ENCODE measurements at places on chromosomes 7 and 10. TPM values are rescaled to one million over a fixed set of nuclear protein-coding genes. Genes with fewer than 3 reads are reported as not detected.

- no peaks in the 10 kb centered on the region for H3K4me1 ChIP-seq
- H3K27ac ChIP-seq, result no peak overlapping the region
- H3K27me3 ChIP-seq, result no peaks in the 10 kb centered on the region
Observed at GRCh38 chr10:117418121-117418520, 42.9 kb upstream of the PDZD8 start.

DNA sequence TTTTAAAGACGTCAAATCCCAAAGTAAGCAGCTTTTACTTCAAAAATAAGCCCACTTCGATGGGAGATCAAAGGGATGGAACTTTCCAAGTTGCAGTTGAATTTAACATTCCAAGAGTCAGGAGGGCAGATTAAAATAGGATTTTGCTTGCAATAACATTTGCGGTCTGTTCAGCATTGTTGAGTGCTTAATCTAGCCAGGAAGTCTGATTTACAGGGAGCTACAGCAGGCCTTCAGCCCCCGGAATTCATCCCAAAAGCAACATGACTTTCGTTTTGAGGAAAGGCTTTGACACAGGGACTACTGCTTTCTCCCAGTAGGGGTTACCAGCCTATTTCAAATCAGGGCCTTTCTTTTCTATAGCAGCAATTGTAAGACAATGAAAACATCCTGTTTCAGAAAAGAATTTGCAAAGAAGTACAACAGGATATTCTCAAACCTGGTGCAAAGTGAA is 279.6 kb upstream of the PITRM1 start:
- H3K4me1 ChIP-seq, result peaks cover 17% of the 10 kb centered on the region
- peak overlapping the region; percentile 83 for H3K27ac ChIP-seq
- peak; percentile 78 for DNase-seq
- no peaks in the 10 kb centered on the region for H3K36me3 ChIP-seq
- H3K4me3 ChIP-seq, result no peak overlapping the region

GRCh38 chr7:51295440-51296245 is 21.0 kb downstream of the COBL start:
- DNase-seq, result no peak
- H3K4me1 ChIP-seq, result peaks cover 8% of the 10 kb centered on the region
- no peaks in the 10 kb centered on the region for H3K27me3 ChIP-seq
- H3K4me3 ChIP-seq, result no peak overlapping the region

The GARIN1A gene
- 0.53 TPM for total RNA-seq

DNA sequence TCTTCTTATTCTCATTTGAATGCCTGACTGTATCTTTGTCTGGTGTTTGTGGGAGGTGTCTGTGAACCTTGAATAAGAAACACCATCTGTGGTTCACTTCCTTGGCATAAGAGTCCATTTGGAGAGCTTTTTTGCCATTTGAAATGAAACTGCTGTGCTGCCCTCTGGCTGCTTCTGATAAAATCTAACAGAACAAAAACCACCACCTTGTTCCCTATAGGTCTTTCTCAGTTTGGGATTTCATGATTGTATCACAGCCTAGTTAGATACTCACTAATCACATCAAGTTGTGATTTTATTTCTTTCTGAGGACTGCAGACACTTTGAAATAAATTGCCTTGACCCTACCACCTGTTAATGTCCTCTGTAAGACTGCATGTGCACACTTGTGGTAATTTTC is 102.7 kb upstream of the FAM13C start:
- no peaks in the 10 kb centered on the region for H3K4me1 ChIP-seq
- H3K4me3 ChIP-seq, result no peak overlapping the region
- H3K27ac ChIP-seq, result no peak overlapping the region
- DNase-seq, result peak; percentile 42
- H3K27me3 ChIP-seq, result no peaks in the 10 kb centered on the region

DNA sequence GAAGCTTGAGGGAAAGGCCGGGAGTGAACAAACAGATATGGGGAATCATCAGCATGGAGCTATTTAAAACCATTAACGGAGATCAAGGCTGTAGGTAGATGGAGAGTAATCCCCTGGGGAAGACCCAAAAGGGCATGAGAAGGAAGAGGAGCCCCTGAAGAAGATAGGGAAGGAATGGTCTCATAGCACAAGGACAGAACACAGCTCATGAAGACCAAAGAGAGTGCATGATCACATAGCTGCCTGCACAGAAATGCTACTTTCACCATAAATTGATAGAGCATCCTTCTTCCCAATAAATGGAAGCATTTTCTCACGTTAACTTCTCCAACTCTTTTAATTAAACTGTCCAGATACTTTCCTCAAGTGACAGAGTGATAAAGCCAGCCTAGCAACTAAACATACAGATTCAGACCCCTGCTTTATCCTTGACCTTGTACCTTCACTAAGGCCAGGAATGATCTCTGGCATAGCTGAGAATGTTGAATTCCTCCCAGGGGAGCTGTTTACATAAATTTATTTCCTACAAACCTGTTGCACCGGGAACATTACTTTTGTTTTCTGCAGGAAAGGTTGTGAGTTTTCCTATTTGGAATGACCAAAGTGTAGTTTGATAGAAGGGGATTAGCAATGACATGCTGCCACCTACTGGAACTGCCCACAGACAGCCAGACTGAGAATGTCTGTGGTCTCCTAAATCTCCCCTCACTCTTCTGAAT is 110.8 kb upstream of the LRGUK start:
- H3K27ac ChIP-seq, result no peak overlapping the region
- H3K27me3 ChIP-seq, result no peaks in the 10 kb centered on the region
- H3K4me1 ChIP-seq, result no peaks in the 10 kb centered on the region
- no peak overlapping the region for H3K4me3 ChIP-seq

The SUN3 gene
- total RNA-seq, result not detected

DNA sequence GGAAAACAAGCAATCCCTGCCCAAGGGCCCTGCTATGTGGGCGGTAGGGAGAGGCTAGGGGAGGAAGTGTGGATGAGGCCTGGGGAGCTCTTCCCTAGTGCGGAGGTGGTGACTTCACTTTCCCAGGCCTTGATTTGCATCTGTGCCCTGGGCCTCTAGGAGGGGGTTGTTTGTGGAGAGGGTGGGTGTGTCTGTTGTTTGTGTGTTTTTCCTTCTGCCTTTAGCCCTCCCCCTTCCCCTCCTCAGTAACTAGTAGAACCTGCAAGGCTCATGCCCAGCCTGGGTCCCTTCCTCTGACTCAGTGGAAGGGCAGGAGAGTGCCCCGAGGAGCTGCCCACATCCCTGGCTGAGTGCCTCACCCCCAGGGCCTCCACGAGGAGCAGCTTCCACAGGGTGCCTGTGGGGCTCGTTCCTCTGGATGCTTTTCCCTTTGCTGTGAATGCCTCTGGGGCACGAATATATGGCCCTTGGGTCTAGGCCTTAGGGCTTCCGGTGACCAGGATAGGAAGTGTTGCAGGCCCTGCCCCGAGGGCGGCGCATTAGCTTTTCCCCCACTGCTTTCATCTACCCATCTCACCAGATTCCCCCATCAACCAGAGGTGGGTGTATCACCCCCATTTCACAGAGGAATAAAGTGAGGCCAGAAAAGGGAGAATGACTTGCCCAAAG is 89.4 kb upstream of the DUSP5 start:
- no peak overlapping the region for H3K4me3 ChIP-seq
- no peaks in the 10 kb centered on the region for H3K36me3 ChIP-seq
- DNase-seq, result no peak

GRCh38 chr7:102287981-102288278 is 1.3 kb downstream of the SH2B2 start:
- DNase-seq, result no peak
- H3K36me3 ChIP-seq, result no peaks in the 10 kb centered on the region
- H3K4me3 ChIP-seq, result peak overlapping the region; percentile 79
- peaks cover 57% of the 10 kb centered on the region for H3K4me1 ChIP-seq

GRCh38 chr7:87369216-87369615 is 23.8 kb downstream of the CROT start:
- H3K27me3 ChIP-seq, result no peaks in the 10 kb centered on the region
- H3K36me3 ChIP-seq, result peaks cover 3% of the 10 kb centered on the region
- no peak for DNase-seq
- H3K4me3 ChIP-seq, result no peak overlapping the region
- H3K27ac ChIP-seq, result no peak overlapping the region

DNA sequence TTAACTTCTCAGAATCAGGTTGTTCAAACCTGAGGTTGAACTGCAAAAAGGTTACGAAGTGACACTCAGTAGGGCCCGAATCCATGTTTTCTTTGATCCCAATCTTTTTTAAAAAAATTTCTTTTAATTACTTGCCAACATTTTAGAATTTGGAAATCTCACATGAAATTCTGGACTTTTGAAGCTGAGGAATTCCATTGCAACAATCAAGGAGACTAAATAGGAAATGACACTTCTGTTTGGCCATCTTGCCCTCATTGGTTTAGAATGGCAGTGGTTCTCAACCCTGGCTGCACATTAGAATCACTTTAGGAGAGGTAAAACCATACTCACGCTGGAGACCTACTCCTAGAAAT is 471 bp upstream of the TOMM7 start:
- H3K36me3 ChIP-seq, result peaks cover 2% of the 10 kb centered on the region
- H3K4me1 ChIP-seq, result peaks cover 8% of the 10 kb centered on the region
- DNase-seq, result no peak
- H3K27ac ChIP-seq, result peak overlapping the region; percentile 59
- H3K27me3 ChIP-seq, result peaks cover 7% of the 10 kb centered on the region

- H3K36me3 ChIP-seq, result no peaks in the 10 kb centered on the region
- H3K27me3 ChIP-seq, result no peaks in the 10 kb centered on the region
- H3K4me3 ChIP-seq, result no peak overlapping the region
Observed at GRCh38 chr7:123208793-123209192, 9.0 kb upstream of the SLC13A1 start.

GRCh38 chr10:3046981-3047547 is 20.3 kb upstream of the PFKP start:
- no peak overlapping the region for H3K27ac ChIP-seq
- DNase-seq, result no peak
- peaks cover 19% of the 10 kb centered on the region for H3K4me1 ChIP-seq
- no peaks in the 10 kb centered on the region for H3K36me3 ChIP-seq

The MYPN gene
- 69.2 TPM for total RNA-seq

The ZNF365 gene
- 0.13 TPM for total RNA-seq

The RAB18 gene
- 75.6 TPM for total RNA-seq

The NEBL gene
- 3.2 TPM for total RNA-seq

DNA sequence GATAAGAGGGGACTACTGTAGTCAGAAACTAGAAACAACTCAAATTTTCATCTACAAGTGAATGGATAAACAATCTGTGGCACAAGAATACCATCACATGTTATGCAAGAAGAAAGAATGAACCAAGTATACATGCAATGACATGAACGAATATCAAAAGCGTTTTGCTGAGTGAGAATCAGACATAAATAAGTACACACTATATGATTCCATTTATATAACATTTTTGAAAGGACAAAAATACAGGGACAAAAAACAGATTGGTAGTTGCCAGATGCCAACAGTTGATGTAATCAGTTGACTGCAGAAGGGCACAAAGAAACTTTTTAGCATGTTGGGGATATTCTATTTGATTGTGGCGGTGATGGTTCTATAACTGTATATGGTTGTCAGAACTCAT is 33.6 kb downstream of the CTNNA3 start:
- DNase-seq, result no peak
- no peak overlapping the region for H3K4me3 ChIP-seq
- no peak overlapping the region for H3K27ac ChIP-seq
- H3K4me1 ChIP-seq, result no peaks in the 10 kb centered on the region

DNA sequence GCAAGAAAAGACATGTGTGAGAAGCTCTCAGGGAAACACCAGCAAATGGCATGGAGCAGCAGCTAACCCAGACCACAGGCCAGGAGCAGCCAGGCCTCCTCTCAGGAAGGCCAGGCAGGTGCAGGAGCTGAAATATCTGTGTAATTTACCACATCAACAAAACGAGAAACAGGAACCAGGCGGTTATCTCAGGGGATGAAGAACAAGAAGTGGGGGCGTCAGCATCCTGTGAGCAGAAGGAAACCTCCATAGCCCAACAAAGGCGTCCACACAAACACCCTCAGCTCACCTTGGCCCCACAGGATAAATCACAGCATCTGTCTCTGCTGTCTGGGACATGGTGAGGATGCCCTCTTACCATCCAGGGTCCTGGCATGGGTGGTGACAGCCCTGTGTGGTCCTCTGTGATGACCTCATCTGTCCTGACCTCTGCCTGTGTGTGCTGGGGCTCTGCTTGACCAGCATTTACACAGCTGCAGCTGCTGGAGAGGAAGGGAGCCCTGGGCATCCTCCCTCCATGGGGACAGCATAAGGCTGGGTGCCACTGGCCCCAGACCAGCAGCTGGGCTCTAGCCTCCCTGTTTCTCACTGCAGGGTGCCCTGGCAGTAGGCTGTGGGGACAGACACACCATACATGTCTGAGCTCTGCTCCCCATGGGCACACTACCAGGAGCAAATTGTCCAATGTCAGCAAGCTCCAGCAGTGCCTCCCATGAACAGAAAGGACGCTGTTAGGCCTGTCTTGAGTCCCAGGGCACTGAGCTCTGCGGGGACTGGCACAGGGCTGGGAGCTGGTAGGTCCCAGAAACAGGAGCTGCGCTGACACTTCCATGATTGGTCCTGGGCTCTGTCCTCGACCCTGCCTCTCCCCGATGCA is 34.6 kb downstream of the ANXA8 start:
- no peaks in the 10 kb centered on the region for H3K36me3 ChIP-seq
- no peak overlapping the region for H3K27ac ChIP-seq
- DNase-seq, result no peak
- peaks cover 31% of the 10 kb centered on the region for H3K4me1 ChIP-seq
- no peak overlapping the region for H3K4me3 ChIP-seq
- H3K27me3 ChIP-seq, result peaks cover 2% of the 10 kb centered on the region

The SLC29A4 gene
- 18.5 TPM for total RNA-seq

GRCh38 chr10:84047258-84048010 is 91.9 kb upstream of the GHITM start:
- no peak overlapping the region for H3K27ac ChIP-seq
- DNase-seq, result no peak
- no peaks in the 10 kb centered on the region for H3K36me3 ChIP-seq
- no peak overlapping the region for H3K4me3 ChIP-seq

The HOXA9 gene
- 16.6 TPM for total RNA-seq

The LIMK1 gene
- 9.6 TPM for total RNA-seq

The HOXA7 gene
- 3.9 TPM for total RNA-seq

GRCh38 chr7:9958486-9958885 is 1015.2 kb upstream of the PHF14 start:
- H3K27me3 ChIP-seq, result no peaks in the 10 kb centered on the region
- H3K36me3 ChIP-seq, result no peaks in the 10 kb centered on the region
- no peak overlapping the region for H3K4me3 ChIP-seq
- DNase-seq, result no peak
- no peaks in the 10 kb centered on the region for H3K4me1 ChIP-seq
- H3K27ac ChIP-seq, result no peak overlapping the region

- no peak overlapping the region for H3K4me3 ChIP-seq
- H3K4me1 ChIP-seq, result no peaks in the 10 kb centered on the region
- H3K27ac ChIP-seq, result no peak overlapping the region
Observed at GRCh38 chr7:138814816-138815332, 16.9 kb upstream of the ATP6V0A4 start.

GRCh38 chr10:47182934-47183703 is 116.9 kb upstream of the GDF10 start:
- no peak overlapping the region for H3K4me3 ChIP-seq
- H3K27me3 ChIP-seq, result peaks cover 2% of the 10 kb centered on the region
- DNase-seq, result no peak
- no peaks in the 10 kb centered on the region for H3K4me1 ChIP-seq
- no peak overlapping the region for H3K27ac ChIP-seq

All from muscle of leg (tissue), 16 donors.